ENCODE measurements at places on chromosomes 2 and 18.

GRCh38 chr18:65073060-65073550 is 677.7 kb upstream of the CDH7 start:
- DNase-seq, result no peak

- peak; percentile 96 for DNase-seq
Observed at GRCh38 chr2:197453914-197454398, 604 bp downstream of the COQ10B start.

DNA sequence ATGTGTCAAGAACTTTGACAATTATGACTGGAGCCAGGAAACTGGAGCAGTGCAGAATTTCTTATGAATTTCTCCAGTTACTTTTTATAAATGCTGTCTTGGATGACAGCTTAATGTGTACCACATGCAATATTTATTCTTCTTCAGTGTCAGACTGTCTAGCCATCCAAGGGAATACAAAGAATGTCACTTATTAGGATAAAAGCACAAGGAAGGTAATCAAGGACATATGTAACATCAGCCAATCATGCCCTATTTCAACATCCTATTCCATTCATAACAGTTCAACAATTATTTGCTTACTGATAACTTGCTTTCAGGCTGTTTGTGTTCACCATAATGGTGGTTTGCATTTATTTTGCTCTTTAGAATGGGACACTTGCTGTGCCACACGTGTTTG is 139.8 kb downstream of the OLA1 start:
- no peak for DNase-seq

DNA sequence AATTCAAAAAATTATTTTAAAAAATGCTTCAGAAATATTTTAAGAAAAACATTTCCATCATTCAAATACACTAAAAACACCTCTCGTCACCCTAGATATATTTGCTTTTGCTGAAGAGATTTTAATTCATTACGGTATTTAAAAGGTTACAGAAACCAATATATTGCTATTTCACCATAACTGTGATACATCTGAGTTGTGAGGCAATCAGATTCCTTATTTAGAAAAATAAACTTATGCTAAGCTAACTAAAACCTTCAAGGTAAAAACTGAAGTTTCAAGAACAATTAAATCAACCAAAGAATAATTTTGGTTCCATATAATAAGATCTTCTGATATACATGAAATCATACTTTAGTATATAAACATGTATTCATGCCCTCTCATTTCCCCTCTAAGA is 32.8 kb downstream of the PELI1 start:
- peak; percentile 55 for DNase-seq

DNA sequence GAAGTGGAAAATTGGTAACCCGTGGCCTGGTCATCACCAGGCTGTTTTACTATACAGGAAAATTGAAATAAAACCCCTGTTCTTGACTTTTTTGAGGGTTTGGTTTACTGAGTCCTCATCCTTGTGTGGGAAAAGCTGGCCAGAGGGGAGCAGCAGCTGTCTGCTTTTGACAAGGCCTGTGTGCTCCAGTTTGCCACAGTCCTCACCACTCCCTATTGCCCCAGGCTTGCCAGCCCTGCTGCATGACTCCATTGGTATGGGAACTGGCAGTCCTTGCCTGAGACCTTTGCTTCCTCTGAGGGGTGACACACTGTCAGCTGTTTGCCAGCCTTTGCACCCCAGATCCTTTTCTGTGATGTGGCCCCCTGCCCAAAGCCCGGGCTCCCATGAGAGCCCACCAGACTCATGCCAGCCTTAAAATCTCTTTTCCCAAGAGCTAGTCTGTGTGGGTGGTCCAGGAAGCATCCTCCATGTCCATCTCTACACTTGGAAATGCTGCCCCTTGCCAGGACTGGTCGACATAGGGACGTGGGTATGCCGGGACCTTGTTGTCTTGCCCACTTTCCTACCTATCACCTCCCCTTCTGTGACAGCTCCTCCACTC is 39.0 kb downstream of the GLI2 start:
- DNase-seq, result no peak
